ENCODE measurements at places on chromosomes 1 and 21. TPM values are rescaled to one million over a fixed set of nuclear protein-coding genes. Genes with fewer than 3 reads are reported as not detected.

- DNase-seq = no peak
These were observed 25.3 kb upstream of the SHCBP1L start for GRCh38 chr1:182978151-182978853.

FCMR gene
- total RNA-seq = 186 TPM

FCRLA gene
- total RNA-seq = not detected

DNA sequence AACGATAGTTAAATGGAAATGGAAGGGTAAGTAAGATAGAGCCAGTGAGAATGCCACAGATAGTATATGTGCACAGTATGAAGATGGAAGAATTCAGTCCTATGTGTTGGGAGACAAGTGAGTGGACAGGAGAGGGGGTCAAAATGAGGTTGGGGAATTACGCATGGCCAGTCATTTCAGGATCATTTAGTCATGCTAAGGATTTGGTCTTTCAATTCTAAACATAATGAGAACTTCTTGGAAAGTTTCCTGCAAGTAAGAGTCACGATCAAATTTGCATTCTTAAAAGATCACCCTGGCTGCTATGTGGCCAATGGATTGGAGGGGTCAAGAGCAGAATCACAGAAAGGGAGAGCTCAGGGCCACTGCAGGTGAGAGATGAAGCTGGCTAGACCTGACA, 64.0 kb upstream of the KCNK2 start:
- DNase-seq = no peak

DNA sequence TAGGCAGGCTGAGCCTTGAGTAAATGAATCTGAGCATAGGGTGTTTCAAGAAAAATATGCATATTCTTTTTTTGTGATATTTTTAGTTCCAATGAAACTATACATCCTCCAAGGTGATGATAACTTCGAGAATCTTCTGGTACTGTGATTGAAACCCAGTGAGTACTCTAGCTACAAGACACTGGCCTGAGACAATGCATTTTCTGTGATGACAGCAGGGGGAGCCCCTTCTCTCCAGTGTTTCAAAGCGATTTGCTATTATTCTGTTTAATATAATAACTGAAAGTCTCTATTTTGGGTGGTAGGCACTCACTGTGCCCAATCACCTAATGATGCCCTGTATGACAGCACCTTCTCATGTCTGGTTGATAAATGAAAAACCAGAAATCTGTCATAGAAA, 12.1 kb downstream of the IRF2BP2 start:
- DNase-seq = peak; percentile 47

CNN3 gene
- 1.4 TPM for total RNA-seq

GRCh38 chr1:240586006-240586405, 25.9 kb downstream of the GREM2 start:
- no peak for DNase-seq
